Activated CD8-positive, alpha-beta memory T cell treated with anti-CD3 and anti-CD28 coated beads for 48 hours (primary cell): ENCODE measurements at places on chromosomes 16 and 17.

DNA sequence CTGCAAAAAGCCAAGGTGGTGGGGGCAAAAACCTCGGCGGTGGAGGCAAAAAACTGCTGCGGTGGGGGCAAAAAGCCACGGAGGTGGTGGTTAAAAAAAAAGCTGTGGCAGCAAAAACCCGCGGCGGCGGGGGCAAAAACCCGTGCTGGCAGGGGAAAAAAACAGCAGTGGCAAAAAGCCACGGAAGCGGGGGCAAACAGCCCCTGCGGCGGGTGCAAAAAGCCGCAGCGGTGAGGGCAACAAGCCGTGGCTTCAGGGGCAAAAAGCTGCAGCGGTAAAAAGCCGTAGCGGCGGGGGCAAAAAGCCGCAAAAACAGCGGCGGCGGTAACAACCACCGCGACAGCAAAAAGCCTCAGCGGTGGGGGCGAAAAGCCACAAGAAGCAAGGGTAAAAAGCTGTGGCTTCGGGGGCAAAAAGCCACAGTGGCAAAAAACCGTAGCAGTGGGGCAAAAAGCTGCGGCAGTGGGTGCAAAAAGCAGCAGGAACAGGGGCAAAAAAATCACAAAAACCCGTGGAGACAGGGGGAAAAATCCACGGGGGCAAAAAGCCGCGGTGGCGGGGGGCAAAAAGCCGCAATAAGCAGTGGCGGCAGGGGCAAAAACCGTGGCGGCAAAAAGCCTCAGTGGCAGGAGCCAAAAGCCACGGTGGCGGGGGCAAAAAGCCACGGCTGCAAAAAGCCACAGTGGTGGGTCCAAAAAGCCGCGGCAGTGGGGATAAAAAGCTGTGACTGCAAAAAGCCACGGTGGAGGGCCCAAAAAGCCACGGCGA, 193.7 kb downstream of the SHCBP1 start:
- no peak for DNase-seq

- DNase-seq, result no peak
Measured at GRCh38 chr16:58170223-58170622, 27.7 kb downstream of the CSNK2A2 start.

- DNase-seq, result no peak
Measured at GRCh38 chr17:64332502-64332901, 58.2 kb downstream of the PECAM1 start.

DNA sequence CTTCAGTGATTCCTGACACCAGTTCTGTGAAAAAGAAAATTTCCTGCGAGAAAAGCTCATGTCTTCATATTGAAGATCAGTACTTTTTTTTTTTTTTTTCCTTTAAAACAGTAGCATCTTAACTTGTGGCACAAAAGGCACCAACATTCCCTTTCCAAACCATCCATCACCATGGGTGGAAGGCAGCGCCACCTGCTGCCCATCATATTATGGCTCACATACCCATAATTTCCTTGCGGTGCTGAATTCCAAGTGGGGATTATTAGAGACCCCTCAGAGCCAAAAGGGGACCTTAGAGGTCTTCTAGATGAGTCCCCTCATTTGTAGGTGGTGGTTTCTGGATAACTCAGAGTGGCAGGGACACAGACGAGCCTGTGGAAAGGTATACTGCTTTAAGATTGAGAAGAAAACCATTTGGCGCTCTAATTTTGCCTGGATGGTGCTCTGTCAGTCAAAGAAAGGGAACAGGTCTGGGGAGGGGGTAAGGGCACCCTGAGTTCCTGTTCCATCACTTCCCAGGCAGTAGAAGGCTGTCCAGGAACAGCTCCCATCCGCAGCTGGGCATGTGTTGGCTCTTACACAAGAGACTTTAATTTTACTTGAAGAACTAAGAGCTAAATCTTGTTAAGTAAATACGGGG, 7.9 kb upstream of the SOST start:
- DNase-seq, result no peak
